ENCODE measurements at places on chromosomes 7 and 10.
A peak's percentile ranks its signal among the peaks of the same experiment; 100 is the strongest.

DNA sequence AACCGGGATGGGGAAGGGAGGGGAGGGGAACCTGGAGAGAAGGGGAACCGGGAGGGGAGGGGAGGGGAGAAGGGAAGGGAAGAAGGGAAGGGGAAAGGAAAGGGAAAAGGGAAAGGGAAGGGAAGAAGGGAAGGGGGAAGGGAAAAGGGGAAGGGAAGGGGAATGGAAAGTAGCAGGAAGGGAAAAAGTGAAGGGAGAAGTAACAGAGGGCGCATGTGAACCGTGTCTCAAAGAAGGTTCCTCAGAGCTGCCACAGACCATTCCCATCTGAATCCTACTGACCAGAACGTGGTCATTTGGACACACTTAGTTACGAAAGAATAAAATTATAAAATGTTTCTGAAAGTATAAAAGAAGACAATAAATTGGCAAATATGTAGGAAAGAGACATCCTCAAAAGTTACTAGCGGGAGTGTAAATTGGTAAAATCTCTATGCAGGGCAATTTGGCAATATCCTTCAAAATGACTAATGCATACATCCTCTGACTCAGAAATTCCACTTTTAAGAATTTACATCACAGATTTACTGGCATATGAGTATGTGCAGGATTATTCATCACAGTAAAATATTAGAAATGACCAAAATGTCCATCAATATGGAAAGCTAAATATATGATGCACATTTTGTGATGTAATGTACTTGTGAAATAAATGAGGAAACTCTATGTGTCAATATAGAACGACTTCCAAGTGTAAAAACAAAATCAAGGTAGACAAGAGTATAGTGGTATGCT is 12.9 kb downstream of the C10orf67 start:
- no peak for DNase-seq
- H3K4me3 ChIP-seq = no peak overlapping the region
- H3K27me3 ChIP-seq = no peaks in the 10 kb centered on the region

- DNase-seq = no peak
- H3K4me1 ChIP-seq = no peaks in the 10 kb centered on the region
Measured at GRCh38 chr7:54967377-54967776, 51.4 kb upstream of the EGFR start.

DNA sequence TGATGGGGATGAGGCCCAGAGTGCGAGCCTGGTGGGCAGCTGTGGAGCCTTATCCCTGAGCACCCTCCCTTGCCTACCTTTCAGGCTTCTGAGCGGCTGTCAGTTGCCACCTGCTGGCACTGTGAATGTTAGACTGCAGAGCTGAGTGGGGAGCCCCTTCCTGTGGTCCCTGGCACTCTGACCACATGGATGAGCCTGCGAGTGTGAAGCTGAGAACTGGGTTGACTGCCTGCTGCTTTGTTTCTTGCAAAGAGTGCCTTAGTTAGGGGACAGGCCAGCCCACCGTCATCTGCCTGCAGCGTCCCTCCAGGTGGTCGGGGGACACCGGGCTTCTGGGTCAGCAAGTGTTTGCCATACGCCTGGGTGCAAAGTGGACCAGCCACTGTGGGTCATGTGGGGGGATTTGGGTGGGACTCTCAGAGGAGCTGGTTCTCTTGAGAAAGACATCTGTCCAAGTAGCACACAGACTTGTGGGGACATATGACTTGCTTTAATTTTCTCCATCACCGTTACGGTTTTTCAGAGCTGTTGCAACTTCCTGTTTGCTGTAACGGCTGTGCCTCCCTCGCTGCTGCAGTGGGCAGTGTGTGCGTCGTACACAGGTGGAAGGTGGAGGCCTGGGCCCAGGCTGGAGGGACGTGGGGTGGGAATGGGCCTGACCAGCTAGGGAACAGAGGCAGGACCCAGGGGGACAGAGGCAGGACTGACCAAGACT is 13.7 kb downstream of the INPP5A start:
- no peaks in the 10 kb centered on the region for H3K36me3 ChIP-seq
- no peak for DNase-seq
- no peaks in the 10 kb centered on the region for H3K4me1 ChIP-seq
- H3K4me3 ChIP-seq = no peak overlapping the region
- H3K27me3 ChIP-seq = no peaks in the 10 kb centered on the region

DNA sequence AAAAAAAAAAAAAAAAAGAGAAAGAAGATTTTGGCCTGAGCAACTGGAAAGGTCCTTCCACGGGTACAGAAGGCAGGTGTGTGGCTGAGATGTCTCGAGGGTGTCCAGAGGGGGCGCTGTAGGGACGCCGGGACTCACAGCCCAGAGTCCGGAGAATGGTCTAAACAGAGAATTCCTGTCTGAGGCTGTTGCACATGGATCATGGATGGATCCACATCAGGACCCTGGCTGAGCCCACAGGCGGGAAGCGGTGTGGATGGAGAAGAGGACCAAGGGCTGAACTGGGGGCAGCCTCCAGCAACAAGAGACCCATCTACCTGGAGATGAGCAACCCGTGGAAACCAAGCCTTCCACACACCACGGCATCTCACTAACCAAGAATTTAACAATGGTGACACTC is 55.0 kb downstream of the PKD1L1 start:
- no peaks in the 10 kb centered on the region for H3K27me3 ChIP-seq
- no peaks in the 10 kb centered on the region for H3K36me3 ChIP-seq
- H3K27ac ChIP-seq = no peak overlapping the region
- no peak overlapping the region for H3K4me3 ChIP-seq
- DNase-seq = peak; percentile 36
- H3K4me1 ChIP-seq = peaks cover 7% of the 10 kb centered on the region

DNA sequence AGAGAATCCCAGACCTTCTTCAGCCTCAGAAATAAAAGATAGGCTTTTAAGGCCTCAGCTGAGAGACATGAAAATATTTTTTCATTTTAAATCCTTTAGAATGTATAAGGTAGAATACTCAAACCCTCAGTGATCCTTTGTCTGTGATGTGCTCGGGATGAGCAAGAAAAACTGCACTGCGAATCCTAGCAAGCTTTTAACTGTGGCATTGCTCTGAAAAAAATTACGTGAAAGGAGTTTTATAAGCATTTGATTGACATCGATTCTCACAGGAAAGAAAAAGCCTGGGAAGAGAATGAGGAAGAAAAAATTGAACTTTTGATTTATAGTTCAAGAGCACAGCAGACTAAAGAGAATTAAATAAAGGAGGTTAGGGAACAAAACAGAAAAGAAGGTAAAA is 120.0 kb downstream of the TMEM168 start:
- no peak overlapping the region for H3K27ac ChIP-seq
- H3K4me1 ChIP-seq = no peaks in the 10 kb centered on the region
- no peaks in the 10 kb centered on the region for H3K27me3 ChIP-seq
- H3K36me3 ChIP-seq = no peaks in the 10 kb centered on the region
- no peak overlapping the region for H3K4me3 ChIP-seq

DNA sequence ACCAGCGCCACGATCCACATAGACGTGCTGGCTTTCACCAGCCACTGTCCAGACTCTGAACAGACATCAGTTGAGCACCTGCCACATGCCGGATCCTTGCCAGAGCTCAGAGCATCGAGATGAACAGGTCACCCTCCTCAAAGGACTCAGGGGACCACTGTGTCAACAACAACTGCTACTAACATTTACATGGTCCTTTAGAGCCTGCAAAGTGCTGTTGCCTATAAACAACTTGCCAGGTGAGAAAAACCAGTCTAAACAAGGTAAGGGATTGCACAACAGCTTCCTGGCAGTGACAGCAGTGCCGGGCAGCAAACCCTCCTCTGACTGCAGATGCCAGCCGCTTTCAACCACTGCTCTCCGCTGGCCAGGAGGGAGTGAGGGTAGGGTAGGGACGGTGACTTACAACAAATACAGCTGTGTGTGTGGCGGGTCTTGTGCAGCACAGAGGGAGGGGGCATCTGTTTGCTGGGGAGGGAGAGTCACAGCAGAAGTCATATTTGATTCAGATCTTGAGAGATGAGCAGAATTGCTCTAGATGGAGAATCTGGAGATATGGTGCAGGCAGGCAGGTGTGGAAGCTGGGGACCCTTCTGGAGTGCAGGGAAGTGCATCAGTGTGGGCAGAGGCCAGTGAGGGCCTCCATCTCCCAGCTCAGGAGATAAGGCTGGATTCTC is 32.8 kb upstream of the RHEB start:
- H3K27me3 ChIP-seq = no peaks in the 10 kb centered on the region
- no peak overlapping the region for H3K4me3 ChIP-seq
- H3K36me3 ChIP-seq = no peaks in the 10 kb centered on the region
- no peaks in the 10 kb centered on the region for H3K4me1 ChIP-seq
- no peak for DNase-seq
- no peak overlapping the region for H3K27ac ChIP-seq

DNA sequence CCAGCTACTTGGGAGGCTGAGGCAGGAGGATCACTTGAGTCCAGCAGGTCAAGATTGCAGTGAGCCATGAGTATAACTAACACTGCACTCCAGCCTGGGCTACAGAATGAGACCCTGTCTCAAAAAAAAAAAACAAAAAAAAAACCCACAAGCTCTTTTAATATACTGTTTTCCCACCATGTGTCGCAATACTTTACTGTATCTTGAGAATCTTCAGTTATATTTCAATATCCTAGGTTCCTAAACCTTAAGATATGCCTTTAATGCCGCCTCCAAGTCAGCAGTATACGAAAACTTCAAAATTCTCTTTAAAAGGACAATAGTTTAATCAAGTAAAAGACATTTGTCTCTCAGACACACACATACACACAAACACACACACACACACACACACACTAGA is 62.8 kb downstream of the TAF3 start:
- H3K36me3 ChIP-seq = no peaks in the 10 kb centered on the region
- no peaks in the 10 kb centered on the region for H3K27me3 ChIP-seq
- H3K27ac ChIP-seq = no peak overlapping the region

DNA sequence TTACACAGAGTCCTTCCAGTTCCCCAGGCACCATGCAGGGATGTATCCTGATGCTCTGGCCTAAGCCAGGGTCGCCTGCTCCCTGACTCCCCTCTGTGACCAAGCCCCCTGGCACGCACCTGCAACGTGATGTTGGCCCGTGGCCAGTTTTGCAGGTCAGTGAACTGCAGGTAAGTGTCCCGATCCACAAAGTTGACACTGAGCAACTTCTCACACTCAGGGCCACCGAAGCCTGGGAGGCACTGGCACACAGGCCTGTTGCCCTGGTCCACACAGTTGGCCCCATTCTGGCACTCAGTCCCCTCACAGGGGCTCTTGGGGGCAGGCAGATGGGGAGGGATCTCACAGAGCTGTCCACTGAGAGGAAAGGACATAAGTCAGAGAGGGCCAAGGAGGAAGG is 174.3 kb downstream of the LCOR start:
- no peak overlapping the region for H3K27ac ChIP-seq
- H3K36me3 ChIP-seq = no peaks in the 10 kb centered on the region
- no peak overlapping the region for H3K4me3 ChIP-seq
- H3K4me1 ChIP-seq = no peaks in the 10 kb centered on the region
- no peaks in the 10 kb centered on the region for H3K27me3 ChIP-seq

GRCh38 chr10:17101257-17101909 is 28.2 kb downstream of the CUBN start:
- no peak for DNase-seq
- H3K27ac ChIP-seq = peak overlapping the region; percentile 6
- no peak overlapping the region for H3K4me3 ChIP-seq
- no peaks in the 10 kb centered on the region for H3K4me1 ChIP-seq

DNA sequence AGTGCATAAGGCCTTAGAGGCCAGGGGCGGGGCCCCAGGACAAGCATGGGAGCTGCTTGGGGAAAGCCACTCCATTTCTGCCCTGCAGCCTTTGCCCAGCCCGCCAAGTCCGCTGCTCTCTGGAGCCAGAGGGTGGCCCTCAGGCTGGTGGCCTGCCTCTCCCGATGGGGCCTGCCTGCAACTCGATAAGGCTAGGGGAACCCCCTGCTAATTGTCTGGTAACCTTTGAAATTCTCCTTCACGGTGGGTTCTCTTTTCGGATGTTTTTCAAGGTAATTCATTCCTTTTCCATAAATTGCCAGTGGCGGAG is 94.9 kb downstream of the ZMIZ1 start:
- H3K27ac ChIP-seq = no peak overlapping the region
- DNase-seq = no peak
- peaks cover 50% of the 10 kb centered on the region for H3K4me1 ChIP-seq
- no peaks in the 10 kb centered on the region for H3K36me3 ChIP-seq
- no peak overlapping the region for H3K4me3 ChIP-seq
- no peaks in the 10 kb centered on the region for H3K27me3 ChIP-seq

GRCh38 chr10:3099291-3100092 is 32.1 kb downstream of the PFKP start:
- H3K4me3 ChIP-seq = no peak overlapping the region
- no peaks in the 10 kb centered on the region for H3K27me3 ChIP-seq
- DNase-seq = no peak

- H3K4me1 ChIP-seq = peaks cover 14% of the 10 kb centered on the region
- no peak overlapping the region for H3K27ac ChIP-seq
- H3K27me3 ChIP-seq = no peaks in the 10 kb centered on the region
Measured at GRCh38 chr10:69768386-69768785, 33.3 kb upstream of the COL13A1 start.

DNA sequence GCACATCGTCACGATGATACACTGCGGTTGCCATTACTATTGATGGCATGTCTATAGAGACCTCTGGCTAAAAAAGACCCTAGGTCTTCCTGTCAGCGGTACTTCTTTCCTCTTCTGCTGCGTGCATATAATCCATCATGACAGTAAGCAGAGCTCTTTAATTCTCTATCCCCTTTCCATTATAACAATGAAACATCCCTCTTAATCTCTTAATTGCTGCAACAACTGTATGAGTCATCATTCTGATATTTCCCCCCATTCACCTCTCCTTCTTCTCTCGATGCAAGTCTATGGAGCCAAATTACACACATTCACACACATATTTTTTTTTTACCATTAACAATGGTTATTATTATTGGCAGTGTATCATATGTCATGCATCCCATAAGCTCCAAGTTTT is 45.2 kb upstream of the AKR1E2 start:
- H3K4me3 ChIP-seq = no peak overlapping the region
- no peaks in the 10 kb centered on the region for H3K36me3 ChIP-seq
- H3K27me3 ChIP-seq = no peaks in the 10 kb centered on the region
- H3K27ac ChIP-seq = no peak overlapping the region
- H3K4me1 ChIP-seq = no peaks in the 10 kb centered on the region

- H3K27me3 ChIP-seq = no peaks in the 10 kb centered on the region
- H3K4me3 ChIP-seq = peak overlapping the region; percentile 79
- peak overlapping the region; percentile 72 for H3K27ac ChIP-seq
- DNase-seq = peak; percentile 73
Measured at GRCh38 chr10:132397671-132398565, 918 bp downstream of the PWWP2B start.

DNA sequence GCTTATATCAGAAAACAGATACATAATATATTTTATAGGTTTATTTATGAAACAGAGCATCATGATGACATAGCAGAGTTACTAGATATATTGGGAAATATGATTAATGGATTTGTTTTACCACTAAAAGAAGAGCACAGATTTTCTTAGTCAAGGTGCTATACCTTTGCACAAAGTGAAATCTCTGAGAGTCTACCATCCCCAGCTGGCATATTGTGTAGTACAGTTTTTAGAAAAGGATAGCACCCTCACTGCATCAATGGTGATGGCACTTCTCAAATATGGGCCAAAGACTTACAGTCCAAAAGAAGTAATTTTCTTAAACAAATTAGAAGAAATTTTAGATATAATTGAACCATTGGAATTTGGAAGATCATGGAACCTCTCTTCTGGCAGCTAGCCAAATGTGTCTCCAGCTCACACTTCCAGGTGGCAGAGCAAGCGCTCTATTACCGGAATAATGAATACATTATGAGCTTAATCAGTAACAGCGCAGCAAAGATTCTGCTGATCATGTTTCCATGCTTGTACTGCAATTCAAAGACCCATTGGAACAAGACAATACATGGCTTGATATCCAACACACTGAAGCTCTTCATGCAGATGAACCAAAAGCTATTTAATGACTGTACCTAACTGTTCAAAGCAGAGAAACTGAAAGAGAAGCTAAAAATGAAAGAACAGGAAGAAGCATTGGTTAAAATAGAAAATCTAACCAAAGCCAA is 21.9 kb upstream of the CREB3L2 start:
- H3K36me3 ChIP-seq = no peaks in the 10 kb centered on the region
- no peaks in the 10 kb centered on the region for H3K27me3 ChIP-seq
- H3K27ac ChIP-seq = no peak overlapping the region
- H3K4me1 ChIP-seq = no peaks in the 10 kb centered on the region
- no peak overlapping the region for H3K4me3 ChIP-seq

Measured in testis (tissue), 5 donors.